ENCODE measurements at places on chromosomes 6 and 20.

GRCh38 chr6:3732345-3733141 lies 19.0 kb downstream of the PXDC1 start:
- DNase-seq, result no peak

- DNase-seq, result no peak
Observed at GRCh38 chr6:135088281-135088680, 33.7 kb upstream of the HBS1L start.

- no peak for DNase-seq
Observed at GRCh38 chr20:1401451-1401907, 8.6 kb upstream of the FKBP1A start.

DNA sequence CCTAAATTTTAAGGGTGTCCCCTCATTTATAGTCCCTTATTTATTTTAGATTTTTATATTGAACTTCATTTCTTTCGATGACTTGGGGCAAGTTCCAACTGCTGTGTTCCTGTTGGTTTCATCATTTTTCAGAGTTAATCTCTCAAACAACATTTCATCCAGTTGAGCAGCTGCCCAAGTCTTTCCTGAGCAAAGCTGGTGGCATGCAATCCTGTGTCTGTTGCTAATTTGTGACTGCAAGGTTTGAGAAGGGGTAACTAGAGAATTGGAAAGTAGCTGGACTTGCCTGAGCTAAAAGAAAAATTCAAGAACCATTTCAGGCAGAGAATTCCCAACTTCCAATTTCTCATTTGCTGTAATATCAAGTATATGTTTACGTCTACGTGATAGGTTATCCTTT lies 881.5 kb upstream of the SLC35B3 start:
- no peak for DNase-seq
